ENCODE measurements at places on chromosomes 4 and X.

DNA sequence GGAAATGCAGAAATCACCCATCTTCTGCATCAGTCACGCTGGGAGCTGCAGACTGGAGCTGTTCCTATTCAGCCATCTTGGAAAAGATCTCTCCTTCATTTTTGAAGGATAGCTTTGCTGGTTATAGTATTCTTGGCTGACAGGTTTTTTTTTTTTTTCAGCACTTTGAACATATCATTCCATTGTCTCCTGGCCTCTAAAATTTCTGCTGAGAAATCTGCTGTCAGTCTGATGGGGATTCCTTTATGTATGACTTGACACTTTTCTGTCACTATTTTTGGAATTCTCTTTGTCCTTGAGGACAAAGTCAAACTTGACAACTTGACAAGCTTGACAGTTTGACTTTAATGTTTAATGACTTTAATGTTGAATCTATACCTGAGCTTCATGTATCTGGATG is 16.8 kb downstream of the HPGDS start:
- DNase-seq: no peak

DNA sequence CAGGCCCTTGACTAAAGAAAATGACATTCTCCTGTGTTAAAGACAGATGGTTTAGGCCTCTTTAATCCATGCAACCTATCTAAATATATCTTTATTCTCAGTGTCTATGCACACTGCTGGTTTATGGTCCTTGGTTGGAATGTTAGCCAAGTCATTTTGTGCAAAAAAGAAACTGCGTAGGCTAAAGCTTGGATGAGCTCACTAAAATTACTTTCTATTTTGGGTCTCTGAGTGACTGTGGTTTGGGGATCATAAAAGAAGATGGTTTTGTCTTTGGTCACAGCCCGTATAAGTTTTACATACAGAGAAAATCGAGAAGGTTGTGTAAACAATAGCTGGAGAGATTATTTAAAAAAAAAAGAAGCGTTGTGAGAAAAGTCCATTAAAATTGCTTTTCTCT is 443.6 kb downstream of the UBE2NL start:
- DNase-seq: no peak

GRCh38 chr4:55358668-55359067 is 12.6 kb downstream of the SRD5A3 start:
- DNase-seq: no peak

DNA sequence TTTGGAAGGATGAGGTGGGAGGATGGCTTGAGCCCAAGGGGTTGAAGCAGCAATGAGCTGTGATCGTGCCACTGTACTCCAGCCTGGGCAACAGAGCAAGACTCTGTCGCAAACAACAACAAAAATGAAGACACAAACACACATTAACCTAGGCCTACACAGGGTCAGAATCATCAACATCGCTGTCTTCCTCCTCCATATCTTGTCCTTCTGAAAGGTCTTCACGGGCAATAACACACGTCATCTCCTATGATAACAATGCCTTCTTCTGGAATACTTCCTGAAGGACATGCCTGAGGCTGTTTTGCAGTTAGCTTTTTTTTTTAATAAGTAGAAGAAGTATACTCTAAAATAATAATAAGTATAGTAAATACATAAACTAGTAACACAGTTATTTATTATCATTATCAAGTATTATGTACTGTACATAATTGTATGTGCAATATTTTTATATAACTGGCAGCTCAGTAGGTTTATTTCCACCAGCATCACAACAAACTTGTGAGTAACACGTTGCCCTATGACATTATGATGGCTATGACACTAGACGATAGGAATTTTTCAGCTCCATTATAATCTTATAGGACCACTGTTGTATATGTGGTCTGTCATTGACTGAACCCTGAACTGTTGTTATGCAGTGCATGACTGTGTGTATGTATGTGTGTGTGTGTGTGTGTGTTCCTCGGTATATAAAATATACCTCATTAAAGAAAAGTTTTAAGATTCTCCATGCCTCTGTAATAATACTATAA is 69.2 kb upstream of the MAML3 start:
- DNase-seq: no peak

DNA sequence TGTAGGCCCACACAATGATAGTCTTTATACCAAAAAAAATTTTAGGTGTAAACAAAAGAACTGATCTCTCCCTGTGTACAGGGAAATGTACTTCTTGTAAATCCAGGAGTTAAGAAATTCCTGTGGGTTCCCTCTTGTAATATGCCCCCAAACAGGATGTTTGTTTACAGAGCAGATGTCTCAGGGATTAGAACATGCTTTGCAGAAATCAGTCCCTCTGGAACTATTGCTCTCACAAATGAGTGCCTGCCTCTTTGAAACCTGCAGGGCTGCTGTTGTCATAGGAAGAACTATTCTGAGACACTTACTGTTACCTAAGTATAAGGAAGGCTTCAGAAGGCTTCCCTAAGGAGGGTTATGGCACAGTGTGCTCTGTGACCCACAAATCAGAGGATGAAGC is 35.6 kb downstream of the PAK3 start:
- no peak for DNase-seq

DNA sequence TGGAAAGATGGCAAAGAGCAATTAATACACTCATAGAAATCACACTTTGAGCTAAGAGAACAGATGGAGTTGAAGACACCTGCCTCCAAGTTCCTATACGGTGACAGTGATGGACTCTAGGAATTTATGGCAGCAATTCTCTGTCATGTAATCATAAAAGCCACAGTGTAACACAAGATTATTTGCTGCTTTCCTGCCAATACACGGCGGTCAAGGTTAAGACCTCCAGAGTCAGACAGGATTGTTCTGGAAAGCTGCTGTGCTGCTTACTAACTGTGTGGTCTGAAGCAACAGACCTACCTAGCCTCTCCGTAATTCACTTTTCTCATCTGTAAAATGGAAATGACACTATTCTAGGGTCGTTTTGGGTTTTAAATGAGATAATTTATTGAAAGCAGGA is 14.6 kb upstream of the KIT start:
- no peak for DNase-seq

DNA sequence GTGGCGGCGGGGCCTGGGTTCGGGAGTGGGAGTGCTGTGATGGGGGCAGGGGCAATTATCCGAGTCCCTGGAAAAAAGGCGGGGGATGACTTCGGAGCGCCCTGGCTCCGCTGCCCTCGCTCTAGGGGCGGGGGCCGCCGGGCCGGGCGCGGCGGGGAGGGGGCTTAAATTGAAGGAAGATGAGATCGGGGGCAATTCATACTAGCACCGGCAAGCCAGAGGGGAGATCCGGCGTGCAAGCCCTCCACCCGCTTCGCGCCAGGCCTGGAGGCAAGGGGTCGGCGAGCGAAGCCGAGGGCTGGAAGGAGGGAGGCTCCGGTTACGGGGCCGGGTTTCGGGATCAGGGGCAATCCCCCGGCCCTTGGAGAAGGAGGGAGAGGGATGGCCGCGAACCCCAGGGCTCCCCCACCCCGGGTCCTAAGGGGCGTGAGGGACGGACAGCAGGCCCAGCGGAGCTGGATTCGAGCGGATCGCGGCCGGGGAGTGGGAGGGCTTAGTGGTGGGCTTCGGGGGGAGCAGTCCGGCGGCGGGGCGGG is 1.2 kb downstream of the BCORL1 start:
- no peak for DNase-seq

GRCh38 chr4:99507349-99507748 is 3.5 kb upstream of the C4orf17 start:
- DNase-seq: no peak

DNA sequence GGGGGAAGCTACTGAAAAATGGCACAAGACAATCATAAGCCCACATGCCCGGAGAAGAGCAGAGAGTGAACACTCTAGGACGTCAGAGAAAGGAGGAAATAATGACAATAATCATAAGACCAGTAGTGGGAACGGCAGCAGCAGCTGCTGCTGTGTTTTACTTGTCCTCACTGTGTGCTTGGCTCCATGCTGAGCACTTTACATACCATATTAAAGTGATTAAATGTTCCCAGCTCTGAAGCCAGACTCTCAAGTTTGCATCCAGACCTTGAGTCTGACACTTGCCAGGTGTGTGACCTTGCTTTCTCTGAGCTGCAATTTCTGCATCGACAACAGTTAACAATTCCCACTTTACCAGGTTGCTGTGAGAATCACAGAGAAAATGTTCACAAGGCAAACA is 255.4 kb downstream of the SPANXN1 start:
- no peak for DNase-seq

GRCh38 chrX:47563801-47564315 is 2.9 kb downstream of the ARAF start:
- no peak for DNase-seq
